ENCODE measurements at places on chromosomes 2 and 18. TPM values are rescaled to one million over a fixed set of nuclear protein-coding genes. Genes with fewer than 3 reads are reported as not detected.

DNA sequence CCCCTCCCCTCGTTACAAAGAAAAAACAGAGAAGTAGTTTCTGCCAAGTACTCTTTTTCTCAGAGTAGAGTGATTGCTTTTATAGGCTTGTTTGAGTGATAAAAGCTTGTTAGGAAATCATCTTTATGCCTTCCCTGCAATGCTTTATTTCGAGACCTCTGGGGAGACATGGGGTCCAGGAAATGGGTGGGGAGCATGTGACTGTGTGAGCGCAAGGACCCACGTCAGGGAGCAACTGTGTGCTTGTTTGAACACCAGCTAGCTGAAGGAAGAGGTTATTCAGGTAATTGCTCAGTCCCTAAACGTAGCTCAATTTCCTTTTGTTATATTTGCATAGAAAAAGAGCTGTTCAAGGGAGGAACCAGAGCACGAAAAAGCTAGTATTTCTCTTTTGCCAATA lies 187.3 kb downstream of the FAM210A start:
- H3K4me1 ChIP-seq: peaks cover 8% of the 10 kb centered on the region
- H3K27me3 ChIP-seq: no peaks in the 10 kb centered on the region
- no peak for DNase-seq
- no peaks in the 10 kb centered on the region for H3K36me3 ChIP-seq

DNA sequence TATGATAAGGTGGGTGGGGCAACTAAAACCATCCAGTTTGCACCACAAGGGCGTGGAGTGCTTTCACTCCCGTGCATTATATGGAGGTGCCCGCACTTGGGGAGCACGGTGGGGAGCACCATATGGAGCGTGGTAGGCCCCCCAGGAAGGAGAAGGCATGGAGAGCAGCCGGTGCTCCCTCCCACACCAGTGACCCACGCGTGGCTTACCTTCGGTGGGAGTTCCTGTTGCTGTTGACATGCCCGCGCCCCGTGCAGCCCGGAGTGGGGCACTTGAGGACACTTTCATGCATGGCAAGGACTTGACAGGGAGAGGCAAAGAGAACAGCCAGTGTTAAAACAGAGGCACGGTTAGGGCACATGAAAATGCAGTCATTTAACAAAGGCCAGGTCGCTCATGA lies 167.5 kb upstream of the PXDN start:
- H3K4me1 ChIP-seq: no peaks in the 10 kb centered on the region
- no peak overlapping the region for H3K27ac ChIP-seq
- no peaks in the 10 kb centered on the region for H3K36me3 ChIP-seq
- no peaks in the 10 kb centered on the region for H3K27me3 ChIP-seq

- no peak overlapping the region for H3K27ac ChIP-seq
- H3K4me1 ChIP-seq: no peaks in the 10 kb centered on the region
- H3K36me3 ChIP-seq: no peaks in the 10 kb centered on the region
- H3K4me3 ChIP-seq: no peak overlapping the region
- H3K27me3 ChIP-seq: no peaks in the 10 kb centered on the region
Measured at GRCh38 chr2:112144966-112145365, 6.8 kb downstream of the FBLN7 start.

Gene SERPINB3
- total RNA-seq: 0.21 TPM

DNA sequence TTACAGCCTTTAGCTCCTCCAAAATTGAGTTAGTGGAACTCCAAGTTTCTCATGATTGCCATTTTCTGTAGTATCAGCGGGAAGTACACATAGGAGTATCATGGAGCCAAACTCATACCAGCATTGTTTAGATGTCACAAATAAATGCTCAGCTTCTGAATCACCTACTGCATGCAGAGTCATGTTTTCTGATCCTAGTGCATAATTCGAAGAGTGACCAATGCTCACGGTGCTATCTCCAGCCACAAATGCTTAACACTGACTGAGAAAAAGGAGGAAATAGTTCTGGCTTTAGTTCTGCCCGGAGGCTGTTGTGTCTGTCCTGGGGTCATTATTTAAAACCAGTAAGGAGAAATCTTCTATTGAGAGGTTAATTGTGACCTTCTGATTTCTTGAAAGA lies 45.4 kb upstream of the LRATD1 start:
- DNase-seq: no peak
- H3K27ac ChIP-seq: no peak overlapping the region
- no peaks in the 10 kb centered on the region for H3K27me3 ChIP-seq
- no peaks in the 10 kb centered on the region for H3K36me3 ChIP-seq

Gene KCNE4
- total RNA-seq: 18.3 TPM

GRCh38 chr18:5415031-5415430 lies 119.5 kb upstream of the ZBTB14 start:
- no peak overlapping the region for H3K4me3 ChIP-seq
- DNase-seq: no peak
- H3K36me3 ChIP-seq: no peaks in the 10 kb centered on the region

- H3K27ac ChIP-seq: no peak overlapping the region
- no peaks in the 10 kb centered on the region for H3K4me1 ChIP-seq
- DNase-seq: no peak
- no peak overlapping the region for H3K4me3 ChIP-seq
- no peaks in the 10 kb centered on the region for H3K27me3 ChIP-seq
Measured at GRCh38 chr18:32139835-32140283, 48.2 kb downstream of the RNF138 start.

Gene ARHGAP28
- 0.85 TPM for total RNA-seq

Gene C2orf78
- not detected for total RNA-seq

- no peak overlapping the region for H3K4me3 ChIP-seq
- H3K4me1 ChIP-seq: no peaks in the 10 kb centered on the region
- no peaks in the 10 kb centered on the region for H3K27me3 ChIP-seq
Measured at GRCh38 chr2:171480908-171481307, 41.4 kb upstream of the CYBRD1 start.

DNA sequence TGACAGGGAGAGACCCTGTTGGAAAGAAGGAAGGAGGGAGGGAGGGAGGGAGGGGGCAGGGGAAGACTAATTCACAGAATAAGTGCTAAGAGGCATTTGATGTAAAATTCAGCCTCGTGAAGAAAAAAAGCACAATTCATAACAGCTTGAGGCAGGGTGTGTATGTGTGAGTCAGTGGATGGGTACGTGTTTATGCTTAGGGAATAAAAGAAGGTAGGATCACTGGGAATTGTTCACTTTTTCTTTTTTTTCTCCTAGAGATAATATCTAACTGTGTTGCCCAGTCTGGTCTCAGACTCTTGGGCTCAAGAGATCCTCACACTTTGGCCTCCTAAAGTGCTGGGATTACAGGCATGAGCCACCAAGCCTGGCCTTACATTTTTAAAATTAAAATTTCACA lies 39.2 kb downstream of the WDR33 start:
- no peaks in the 10 kb centered on the region for H3K4me1 ChIP-seq
- no peak for DNase-seq
- no peaks in the 10 kb centered on the region for H3K27me3 ChIP-seq
- no peak overlapping the region for H3K27ac ChIP-seq
- peaks cover 18% of the 10 kb centered on the region for H3K36me3 ChIP-seq

- no peak overlapping the region for H3K27ac ChIP-seq
- no peaks in the 10 kb centered on the region for H3K27me3 ChIP-seq
- DNase-seq: no peak
Measured at GRCh38 chr2:99626158-99626557, 136.3 kb upstream of the REV1 start.

DNA sequence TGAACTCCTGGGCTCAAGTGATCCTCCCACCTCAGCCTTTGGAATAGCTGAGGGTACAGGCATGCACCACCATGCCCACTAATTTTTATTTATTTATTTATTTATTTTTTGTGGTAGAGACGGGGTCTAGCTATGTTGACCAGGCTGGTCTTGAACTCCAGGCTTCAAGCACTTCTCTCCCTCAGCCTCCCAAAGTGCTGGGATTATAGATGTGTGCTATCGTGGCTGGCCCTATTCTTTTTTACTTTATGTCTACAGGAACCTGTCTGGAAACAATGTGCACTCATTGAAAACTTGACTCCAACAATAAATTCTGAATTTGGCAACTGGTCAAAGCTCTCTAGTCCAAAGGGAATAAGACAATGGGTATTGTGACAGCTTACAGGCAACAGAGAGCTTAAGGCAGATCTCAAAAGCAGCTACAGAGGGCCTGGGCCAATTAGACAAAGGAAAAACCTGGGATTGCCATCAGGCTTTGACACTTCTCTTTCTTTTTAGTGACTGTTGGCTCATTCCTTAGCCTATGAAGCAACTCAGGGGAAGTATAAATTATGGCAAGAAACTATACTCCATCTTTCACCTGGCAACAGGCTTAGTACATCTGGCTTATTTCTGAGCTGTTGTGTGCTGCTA lies 55.1 kb upstream of the RAPGEF4 start:
- no peak for DNase-seq
- H3K36me3 ChIP-seq: no peaks in the 10 kb centered on the region
- no peak overlapping the region for H3K27ac ChIP-seq

Gene TUBA3E
- not detected for total RNA-seq

DNA sequence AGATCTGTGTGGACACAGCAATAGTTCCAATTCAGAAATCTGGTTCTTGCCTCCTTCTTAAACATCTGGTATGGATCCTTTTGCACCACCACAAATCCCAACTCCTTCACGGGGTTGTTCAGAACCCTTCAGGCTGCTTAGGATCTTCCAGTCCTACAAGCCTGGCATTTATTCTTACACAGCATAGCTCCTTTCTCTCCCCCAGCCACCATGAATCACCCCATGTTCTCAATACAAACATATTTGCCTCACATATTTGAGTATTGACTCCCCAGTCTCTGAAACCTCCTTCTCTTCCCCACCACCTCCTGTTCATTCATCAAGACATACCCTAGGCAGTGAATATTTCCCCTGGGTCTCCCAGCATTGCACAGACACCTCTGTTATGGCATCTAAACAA lies 155.2 kb downstream of the ALK start:
- no peaks in the 10 kb centered on the region for H3K36me3 ChIP-seq
- H3K27ac ChIP-seq: no peak overlapping the region
- DNase-seq: no peak

Gene KCNS3
- 6.7 TPM for total RNA-seq

Gene BUB1
- not detected for total RNA-seq
